Right cardiac atrium (tissue), 5 donors: ENCODE measurements at places on chromosomes 1 and 21. TPM values are rescaled to one million over a fixed set of nuclear protein-coding genes. Genes with fewer than 3 reads are reported as not detected.

GRCh38 chr1:117653195-117653594 is 47.3 kb downstream of the TENT5C start:
- DNase-seq: no peak

Gene EPS8L3
- total RNA-seq: not detected

- DNase-seq: no peak
Observed at GRCh38 chr1:29575826-29576225, 339.5 kb downstream of the PTPRU start.

DNA sequence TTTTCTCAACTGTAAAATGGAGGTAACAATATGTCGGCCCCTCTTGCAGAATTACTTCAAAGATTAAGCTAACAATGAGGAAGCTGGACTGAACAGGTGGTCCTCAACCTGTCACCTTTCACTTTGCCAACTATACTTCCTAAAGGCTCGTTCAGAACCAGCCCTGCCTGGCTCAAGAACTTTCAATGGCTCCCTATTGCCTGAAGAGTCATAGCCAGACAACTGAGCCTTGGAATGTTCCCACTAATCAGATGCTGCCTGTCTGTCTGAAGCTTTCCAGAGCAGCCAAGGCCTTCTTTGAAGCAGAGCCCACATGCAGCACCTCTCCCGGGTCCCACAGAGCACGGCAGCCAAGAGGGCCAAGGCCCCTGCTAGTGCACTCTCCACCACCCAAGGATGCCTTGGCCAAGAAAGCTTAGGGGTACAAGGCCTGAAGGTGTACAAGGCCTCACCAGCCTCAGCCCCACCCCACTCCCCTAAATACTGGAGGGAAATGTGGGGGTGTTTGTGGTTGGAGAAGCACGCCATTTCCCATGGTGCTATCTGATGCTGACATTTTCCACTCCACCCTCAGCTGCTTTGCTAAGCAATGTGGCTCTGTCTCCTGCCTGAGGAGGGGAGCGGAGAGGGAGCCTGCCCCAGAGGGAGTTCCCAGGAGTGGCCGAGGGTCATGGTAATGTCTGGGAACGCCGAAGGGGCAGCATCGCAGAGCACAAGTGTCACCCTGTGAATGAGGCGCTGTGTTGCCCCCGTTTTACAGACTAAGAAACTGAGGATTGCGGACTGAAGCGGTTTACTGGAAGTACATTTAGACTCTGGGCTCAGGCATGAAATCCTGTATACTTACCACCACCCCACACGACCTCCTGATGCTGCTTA is 8.2 kb upstream of the LAPTM5 start:
- no peak for DNase-seq

GRCh38 chr1:209612646-209613399 is 29.3 kb downstream of the CAMK1G start:
- no peak for DNase-seq

Gene ATAD3C
- 3.0 TPM for total RNA-seq

DNA sequence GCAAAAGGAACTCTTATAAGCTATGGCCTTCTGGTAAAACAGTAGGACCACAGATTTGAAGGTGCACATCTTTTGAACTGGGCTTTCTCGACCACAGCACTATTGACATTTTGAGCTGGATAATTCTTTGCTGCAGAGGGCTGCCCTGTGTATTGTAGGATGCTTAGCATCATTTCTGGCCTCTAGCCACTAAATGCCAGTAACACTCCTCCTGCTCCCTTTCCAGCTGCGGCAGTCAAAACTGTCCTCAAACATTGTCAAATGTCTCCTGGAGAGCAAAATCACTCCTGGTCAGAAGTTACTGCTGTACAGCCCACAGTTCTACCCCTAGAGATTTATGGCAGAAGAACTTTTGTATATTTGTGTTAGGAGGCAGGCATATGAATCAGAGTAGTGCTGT is 836.7 kb downstream of the PLA2G4A start:
- no peak for DNase-seq

- no peak for DNase-seq
Observed at GRCh38 chr1:10253755-10254154, 43.4 kb downstream of the KIF1B start.

GRCh38 chr1:85024736-85025135 is 23.6 kb downstream of the MCOLN3 start:
- no peak for DNase-seq

DNA sequence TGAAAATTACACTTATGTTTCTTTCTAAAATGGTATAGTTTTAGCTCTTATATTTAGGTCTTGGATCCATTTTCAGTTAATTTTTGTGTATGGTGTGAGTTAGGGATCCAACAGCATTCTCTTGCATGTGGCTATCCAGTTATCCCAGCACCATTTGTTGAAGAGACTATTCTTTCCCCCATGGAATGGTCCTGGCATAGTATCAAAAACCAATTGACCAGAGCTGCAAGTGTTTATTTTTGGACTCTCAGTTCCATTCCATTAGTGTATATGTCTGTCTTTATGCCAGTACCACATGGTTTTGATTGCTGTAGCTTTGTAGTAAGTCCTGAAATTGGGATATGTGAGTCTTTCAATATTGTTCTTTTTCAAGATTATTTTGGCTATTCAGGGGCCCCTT is 14.3 kb downstream of the TTLL10 start:
- DNase-seq: no peak

GRCh38 chr21:25895565-25896205 is 160.9 kb downstream of the GABPA start:
- no peak for DNase-seq

- peak; percentile 28 for DNase-seq
Observed at GRCh38 chr1:61198554-61198953, 116.2 kb downstream of the NFIA start.

Gene MPZ
- 8.3 TPM for total RNA-seq

Gene S100A7A
- total RNA-seq: not detected

GRCh38 chr1:48203287-48203900 is 19.1 kb upstream of the SLC5A9 start:
- no peak for DNase-seq

Gene DCST1
- not detected for total RNA-seq

DNA sequence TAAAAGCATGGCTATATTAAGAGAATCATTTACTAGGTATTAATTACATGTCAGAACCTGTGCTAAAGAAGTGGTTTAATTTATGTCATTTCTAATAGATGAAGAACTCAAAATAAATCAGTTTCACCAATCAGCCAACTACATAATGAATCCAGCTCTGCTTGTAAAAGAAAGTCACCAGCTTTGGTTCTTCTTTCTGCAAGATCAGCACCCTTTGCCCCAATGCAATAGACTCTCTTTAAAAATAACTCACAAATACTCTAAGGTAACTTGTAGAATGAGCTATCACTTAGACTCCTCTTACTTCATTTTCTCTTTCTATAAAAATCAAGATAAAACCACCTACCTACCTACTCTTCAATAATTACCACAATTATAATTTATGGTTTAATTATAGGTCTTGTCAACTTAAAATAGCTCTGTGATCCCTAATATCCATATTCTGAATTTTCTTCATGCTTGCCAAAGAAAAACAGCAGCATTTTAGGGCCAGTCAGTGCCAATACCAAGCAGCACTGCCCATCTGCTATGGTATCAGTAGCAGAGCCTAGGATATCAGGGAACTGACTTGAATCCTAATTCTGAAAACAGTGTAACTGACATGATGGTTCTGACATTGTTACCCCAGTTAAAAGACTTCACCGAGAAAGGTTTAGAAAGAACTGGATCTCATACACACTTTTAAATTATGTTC is 11.3 kb downstream of the SLC19A2 start:
- DNase-seq: no peak

DNA sequence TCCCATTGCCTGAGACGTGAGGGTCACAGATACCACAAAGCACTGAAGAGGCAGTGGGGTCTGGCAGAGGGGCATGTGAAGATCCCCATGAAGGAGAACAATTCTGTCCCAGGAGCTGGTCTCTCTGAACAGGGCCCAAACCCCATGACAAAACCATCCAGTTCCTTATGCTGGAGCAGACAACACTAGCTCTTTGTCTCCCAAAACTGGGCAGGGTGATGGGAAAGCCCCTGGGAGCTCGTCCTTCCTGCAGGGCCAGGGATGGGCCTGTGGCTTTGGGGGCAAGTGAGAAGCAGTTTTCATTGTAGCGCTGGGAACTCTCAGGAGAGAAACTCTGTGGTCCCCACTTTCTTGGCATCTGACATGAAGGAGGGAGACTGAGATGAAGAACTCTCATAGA is 8.8 kb downstream of the ETV3L start:
- no peak for DNase-seq

Gene CENPF
- 1.8 TPM for total RNA-seq

DNA sequence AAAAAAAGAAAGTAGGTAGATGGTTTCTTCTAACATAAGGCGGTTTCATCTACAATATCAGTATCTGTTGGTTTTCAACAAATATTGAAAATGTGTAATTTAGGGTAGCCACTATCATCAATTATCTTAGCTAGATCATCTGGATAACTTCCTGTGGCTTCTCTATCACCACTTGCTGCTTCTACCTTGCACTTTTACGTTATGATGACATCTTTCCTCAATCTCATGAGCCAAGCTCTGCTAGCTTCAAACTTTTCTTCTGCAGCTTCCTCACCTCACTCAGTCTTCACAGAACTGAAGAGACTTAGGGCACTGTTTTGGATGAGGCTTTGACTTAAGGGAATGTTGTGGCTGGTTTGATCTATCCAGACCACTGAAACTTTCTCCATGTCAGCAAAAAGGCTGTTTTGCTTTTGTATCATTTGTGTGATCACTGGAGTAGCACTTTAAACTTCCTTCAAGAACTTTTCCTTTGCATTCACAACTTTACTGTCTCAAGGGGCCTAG is 144.9 kb upstream of the HP1BP3 start:
- no peak for DNase-seq

Gene FCGR1A
- total RNA-seq: 2.6 TPM

GRCh38 chr1:29338908-29339575 is 102.7 kb downstream of the PTPRU start:
- no peak for DNase-seq

Gene C21orf58
- total RNA-seq: 2.1 TPM

- DNase-seq: no peak
Observed at GRCh38 chr1:35559317-35559944, 1.8 kb downstream of the NCDN start.

Gene GREM2
- not detected for total RNA-seq

- no peak for DNase-seq
Observed at GRCh38 chr1:118914379-118915161, 73.6 kb downstream of the TBX15 start.

DNA sequence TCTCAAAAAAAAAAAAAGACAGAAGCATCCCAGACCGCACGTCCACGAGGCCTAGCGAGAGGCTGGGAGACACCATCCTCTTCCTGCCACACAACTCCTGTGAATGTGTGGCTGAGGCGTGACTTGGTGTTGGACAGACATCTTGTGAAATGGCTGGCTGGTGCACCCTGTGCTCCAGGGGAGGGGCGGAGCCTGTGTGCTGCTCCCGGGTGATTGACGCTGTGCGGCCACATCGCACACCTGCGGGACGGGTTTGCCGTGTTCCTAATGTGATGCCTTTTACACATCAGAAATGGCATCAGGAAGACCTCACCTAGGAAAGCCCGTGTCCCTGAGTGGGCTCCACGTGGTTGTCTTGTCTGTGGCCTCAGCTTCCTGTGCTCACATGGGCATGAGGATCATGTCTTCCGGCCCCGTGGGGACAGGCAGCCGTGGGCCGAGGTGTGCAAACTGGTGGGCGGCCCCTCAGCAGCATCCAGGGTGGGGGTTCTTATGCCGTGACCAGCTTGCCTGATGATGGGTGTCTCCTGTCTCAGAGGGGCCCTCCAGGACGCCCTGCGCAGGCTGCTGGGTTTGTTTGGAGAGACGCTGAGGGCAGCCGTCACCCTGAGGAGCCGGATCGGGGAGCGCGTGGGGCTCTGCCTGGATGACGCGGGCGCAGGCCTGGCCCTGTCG is 64.4 kb downstream of the PCNT start:
- DNase-seq: no peak

DNA sequence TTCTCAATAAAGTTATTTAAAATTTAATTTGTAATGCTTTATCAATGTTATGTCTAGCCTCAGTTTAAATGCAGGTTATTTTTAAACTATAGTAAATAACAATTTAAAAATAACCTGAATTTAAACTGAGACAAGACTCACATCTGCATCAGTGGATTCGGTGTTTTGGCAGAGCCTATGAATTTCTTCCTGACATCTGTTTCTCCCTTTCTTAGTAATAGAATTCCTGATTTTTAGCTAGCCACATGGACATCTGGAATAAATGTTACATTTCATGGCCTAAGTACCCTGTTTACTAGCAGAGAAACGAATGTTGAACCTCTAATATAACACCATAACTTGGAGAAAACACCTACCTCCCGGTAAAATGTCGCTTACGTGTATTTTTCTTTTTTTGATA is 1141.6 kb upstream of the ADGRL2 start:
- DNase-seq: no peak

DNA sequence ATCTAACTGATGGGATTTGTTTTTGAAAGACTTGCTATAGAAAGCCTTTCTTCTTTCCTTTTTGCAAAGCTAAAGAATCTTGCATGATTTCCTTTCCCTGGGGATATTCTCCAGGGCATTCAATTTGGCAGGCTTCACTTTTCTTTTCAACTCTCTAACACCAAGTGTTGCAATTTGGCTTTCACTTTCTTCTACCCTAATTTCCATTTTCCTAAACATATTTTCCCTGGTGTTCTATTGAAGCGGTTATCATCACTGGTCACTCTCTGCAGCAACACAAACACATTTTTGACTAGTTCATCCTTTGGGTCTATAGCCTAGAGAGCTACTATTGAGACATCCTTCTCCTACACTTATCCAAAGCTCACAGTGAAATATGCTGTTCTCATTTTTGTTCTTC is 424.5 kb downstream of the NEGR1 start:
- no peak for DNase-seq

- DNase-seq: no peak
Observed at GRCh38 chr1:94273111-94273510, 35.7 kb upstream of the ARHGAP29 start.

Gene RBM11
- total RNA-seq: 5.0 TPM

DNA sequence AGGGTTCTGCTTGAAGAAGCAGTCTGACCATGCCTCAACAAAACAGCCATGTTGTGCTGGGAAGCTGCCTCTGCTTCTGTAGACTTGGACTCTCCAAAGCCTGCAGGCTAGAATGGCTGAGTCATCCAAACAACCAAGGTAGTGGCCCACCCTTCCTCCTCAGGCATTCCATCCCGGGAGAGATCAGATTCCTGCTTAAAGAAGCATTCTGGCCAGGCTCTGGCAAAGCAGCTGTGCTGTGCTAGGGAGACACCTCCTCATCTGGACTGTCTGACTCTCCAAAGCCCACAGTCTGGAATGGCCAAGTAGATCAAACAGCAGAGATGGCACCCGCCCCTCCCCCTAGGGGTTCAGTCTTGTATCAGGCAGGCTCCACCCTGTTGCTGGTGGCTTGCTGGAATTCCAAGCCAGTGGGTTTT is 38.3 kb upstream of the F3 start:
- DNase-seq: no peak

- DNase-seq: no peak
Observed at GRCh38 chr1:221711063-221711577, 30.8 kb downstream of the DUSP10 start.

Gene MTARC1
- 10.9 TPM for total RNA-seq

GRCh38 chr1:210397252-210397651 is 68.5 kb downstream of the HHAT start:
- no peak for DNase-seq
